NCI-H748 treated with DMSO at 0.1 percent for 48 hours (cell line): ENCODE measurements at places on chromosomes 12 and 14.

DNA sequence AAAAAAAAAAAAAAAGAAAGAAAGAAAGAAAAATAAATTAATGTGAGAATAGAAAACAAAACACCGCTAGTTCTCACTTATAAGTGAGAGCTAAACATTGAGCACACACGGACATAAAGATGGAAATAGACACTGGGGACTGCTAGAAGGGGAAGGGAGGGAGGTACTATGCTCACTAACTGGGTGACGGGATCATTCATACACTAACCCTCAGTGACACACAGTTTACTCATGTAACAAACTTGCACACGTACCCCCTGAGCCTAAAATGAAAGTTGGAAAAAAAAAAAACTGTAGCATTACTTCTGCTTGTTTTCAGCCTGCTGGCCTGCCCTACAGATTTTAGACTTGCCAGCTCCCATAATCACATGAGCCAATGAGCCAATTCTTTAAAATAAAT, 10.5 kb upstream of the PRMT5 start:
- no peak for DNase-seq

DNA sequence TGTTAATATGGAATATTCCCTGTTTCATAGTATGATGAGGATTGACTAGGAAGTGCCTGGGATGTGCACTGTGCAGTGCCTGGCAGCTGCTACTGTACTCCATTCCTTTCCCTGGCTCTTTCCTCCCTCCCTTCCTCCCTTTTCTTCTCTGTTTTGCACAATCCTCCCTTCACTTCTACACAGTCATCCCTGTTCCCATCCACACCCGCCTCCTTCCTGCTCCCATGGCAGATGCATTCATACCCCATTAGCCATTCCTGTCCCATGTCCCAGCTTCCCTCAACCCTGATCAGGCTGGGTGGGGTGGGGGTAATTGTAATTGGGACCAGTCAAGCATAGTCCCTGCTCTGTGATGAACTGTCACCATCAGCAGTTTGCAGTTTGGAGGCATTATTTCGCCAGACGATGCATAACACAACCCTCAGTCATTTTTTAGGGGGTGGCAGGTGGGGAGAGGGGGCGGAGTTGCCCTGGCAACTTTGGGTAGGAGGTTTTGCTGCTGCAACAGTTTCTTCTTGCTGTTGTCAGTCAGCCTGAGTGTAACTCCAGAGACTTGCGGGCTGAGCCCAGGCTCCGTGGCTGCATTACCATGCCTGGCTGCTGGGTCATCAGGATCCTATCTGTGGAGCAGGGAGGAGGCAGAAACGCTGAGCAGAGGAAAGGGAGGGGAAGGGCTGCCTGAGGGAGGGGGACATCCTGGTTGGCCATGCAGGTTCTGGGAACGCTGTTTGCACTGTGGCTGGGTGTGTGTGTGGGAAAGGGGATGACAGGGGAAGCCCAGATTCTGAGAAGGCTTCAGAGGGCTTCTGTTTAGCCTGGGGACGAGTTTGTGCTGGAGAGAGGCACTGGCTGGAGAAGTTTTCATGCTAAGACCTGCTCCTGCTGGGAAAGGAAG, 4.1 kb upstream of the KRT84 start:
- no peak for DNase-seq

GRCh38 chr12:65854629-65855028, 30.3 kb downstream of the HMGA2 start:
- DNase-seq, result no peak

GRCh38 chr12:52144512-52145227, 47.1 kb downstream of the KRT80 start:
- DNase-seq, result no peak

DNA sequence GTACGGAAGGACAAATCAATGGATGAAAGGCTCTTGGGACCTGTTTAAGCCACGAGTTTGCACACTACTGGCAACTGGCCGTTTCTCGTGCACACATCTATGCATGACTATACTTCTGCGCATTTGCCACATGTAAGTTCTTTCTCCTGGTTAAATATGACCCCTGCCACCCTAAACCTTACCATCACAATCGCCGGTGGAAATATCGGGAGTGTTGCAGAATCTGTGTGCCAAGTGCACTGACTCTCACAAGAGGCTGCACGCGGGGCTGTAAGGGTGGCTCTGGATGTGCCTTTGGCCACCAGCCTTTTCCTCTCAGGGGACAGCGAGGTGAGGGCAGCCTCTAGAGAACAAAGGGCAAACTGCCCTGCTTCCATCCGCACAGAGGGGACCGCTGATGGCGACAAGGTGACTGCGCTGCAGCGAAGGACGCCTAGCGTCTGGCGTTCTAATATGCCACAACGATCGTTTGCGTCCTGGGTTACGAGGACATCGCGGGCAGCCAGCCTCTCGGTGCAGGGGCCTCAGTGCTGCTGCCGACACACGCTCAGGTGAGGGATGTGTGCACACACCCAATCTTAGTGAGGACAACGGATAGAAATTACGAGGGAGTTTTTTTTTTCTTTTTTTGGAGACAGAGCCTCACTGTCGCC, 232.2 kb downstream of the PCNX1 start:
- no peak for DNase-seq

DNA sequence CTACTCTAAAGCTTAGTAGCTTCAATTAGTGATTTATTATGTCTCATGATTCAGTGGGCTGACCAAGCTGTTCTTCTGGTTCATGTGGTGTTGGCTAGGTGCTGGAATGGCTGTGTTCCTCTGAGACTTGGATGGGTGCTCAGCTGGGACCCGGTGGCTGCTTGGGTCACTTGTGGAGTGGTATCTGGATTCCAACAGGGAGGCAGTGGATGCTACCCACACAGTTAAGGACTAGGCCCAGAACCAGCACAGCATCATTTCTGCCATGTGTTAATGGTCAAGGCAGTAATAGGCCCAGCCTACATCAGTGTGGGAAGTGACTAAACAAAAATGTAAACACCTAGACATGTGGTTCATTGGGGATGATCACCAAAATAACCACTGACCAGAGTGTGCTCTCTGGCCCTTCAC, 72.2 kb downstream of the FGD4 start:
- no peak for DNase-seq

- peak; percentile 55 for DNase-seq
These were observed 1.6 kb downstream of the SUDS3 start for GRCh38 chr12:118377884-118378470.

DNA sequence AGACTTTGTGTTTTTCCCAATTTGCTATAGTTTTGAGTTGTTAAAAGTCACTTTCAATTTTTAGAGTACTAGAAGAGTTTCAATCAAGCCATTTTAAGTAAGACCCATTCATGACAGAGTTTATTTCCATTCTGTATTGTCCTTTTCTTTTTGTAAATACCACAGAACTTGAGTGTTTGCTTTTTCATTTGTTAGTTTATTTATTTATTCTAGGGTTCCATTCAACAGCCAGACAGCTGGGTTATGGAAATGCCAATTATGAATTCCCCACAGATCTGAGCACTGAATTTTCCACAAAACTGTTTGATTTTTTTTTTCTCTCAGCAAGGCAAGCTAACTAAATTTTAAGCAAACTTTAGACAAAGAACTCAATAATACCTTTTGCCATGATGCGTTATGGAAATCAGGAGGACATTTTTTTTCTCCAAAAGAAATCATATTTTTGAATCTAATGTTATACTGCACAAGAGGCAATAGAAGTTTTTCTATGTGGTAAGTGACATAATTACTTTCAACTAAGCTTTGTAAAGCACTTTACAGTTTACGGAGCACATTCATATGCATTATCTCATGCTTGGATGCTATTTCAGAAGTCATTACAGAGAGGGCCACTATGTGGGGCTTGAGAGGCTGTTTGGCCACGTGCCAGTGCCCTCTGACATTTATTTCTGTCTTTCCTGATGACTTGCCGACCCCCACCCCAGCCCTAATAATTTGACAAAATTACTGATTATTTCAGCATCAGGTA, 181.5 kb downstream of the VRK1 start:
- DNase-seq, result peak; percentile 93

GRCh38 chr14:89000007-89000942, 175.8 kb downstream of the TTC8 start:
- no peak for DNase-seq

DNA sequence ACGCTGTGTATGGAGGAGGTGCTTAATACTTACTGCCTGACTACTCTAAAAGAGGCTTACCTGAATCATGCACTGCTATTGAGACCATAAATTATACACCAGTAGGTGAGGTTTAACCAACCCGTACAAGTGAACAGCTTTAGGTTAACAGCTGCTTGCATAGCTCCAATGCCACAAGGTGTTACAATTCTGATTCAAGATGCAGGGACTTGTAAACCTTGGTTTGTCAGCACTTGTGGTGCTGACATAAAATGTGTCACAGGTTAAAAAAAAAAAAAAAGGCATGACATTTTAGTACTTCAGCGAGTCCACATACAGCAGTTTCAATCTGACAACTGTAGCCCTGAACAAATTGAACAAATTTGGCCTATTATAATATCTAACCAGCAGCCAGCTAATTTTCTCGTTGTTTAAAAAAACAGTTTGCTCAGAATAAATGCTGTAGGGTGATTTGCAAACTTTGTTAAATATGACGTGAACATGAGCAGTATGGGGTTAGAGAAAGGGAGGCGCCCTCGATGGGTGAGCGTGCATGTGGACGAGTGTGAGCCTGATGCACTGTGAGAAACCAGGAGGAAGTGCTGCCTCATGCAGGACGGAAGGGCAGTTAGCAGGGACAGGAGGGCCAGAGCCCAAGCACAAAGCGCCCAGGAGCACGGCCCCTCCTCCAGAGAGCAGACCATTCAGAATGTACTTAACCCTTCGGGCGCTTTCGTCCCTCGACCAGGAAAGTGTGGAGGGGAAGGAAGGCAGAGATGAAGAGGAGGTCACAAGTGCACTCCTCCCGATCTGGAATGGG, 44.7 kb downstream of the TCHP start:
- DNase-seq, result no peak

DNA sequence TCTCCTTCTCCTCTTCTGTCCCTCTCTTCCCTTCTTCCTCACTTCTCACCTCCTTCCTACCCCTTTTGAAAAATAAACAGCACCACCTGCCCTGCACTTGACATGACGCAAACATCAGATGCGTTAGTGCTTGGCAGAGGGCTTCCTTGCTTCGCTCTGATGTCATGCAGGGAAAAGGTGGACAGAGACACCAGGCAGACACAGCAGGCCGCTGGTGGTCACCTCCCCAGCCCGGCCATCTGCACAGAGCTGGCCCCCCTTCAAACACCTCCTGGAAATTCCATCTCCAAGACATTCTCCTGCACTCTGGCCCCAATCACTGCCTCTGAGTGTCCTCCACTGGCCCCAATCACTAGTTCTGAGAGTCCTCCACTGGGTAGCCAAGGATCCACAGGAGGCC, 353.6 kb downstream of the MED13L start:
- DNase-seq, result no peak

DNA sequence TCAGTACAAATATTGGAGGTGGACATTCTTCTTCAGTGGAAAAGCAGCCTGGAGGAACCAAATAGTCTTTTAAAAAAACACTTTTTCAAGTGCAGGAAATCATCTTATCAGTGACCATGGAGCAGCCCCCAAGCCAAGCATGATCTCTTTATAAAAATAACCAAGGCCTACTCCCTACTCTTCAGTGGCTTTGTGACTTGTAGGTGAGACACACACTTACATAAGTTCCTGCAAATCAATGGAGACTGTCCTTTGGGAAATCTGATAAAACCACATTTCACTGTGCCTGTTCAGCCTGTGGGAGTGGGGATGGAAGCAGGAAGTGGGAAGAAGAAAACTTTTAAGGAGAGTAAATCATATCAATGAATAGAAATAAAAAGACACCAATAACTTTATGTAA, 56.3 kb downstream of the MBIP start:
- no peak for DNase-seq

GRCh38 chr14:66069830-66070541, 416.2 kb upstream of the CCDC196 start:
- DNase-seq, result no peak

DNA sequence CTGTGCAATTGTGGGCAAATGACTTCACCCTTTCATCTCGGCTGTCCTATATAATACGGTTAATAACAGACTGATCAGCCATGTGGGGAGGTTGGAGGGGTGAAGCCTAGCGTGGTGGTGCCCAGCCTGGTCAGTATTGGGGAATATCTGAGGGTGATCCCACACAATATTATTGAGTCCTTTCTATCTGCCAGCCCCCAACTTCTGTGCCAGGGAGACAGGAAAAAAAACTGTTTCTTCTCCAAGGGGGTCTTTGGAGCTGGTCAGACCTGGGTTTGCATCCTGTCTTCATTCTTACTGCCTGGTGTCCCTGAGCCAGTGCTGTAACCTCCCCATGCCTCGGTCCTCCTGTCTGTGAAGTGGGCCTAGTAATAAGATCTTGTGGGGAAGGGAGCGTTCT, 6.5 kb downstream of the CYP46A1 start:
- no peak for DNase-seq

DNA sequence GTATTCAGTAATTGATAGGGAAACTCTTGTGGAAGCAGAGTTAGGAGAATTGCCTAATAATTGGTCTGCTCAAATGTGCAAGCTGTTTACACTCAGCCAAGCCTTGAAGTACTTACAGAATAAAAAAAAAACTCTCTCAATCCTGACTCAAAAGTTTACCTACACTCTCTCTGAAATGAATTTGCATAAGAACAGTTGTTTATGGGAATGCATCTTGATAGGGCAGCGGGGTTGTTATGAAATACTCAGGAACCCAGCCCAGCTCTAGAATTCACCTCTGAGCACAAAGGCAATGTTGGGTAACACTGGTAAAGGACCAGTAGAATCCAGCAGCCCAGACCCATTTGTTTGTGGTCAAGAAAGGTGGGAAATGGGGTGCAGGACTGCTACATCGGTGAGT, 267.0 kb downstream of the CPNE8 start:
- DNase-seq, result no peak

GRCh38 chr14:98682033-98682432, 590.0 kb downstream of the BCL11B start:
- DNase-seq, result no peak

DNA sequence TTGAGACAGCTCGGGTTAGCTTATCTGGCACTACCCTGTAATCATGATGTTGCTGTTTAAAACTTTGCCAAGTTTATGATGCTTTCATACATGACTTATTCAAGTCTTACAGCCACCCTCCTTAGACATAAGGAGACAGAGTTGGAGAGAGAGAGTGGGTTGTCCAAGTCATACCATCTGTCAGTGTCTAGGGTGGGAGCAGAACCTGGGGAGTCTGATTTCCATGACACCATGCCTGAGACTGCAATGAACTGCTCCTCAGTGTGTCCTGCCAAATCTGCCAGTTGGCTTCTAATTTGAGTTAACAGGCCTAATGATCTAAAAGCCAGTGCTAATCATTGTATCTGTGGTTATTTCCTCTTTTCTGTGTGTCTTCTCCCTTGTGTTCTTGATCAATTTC, 43.7 kb upstream of the PHC1 start:
- no peak for DNase-seq
